HFFc6 (cell line): ENCODE measurements at places on chromosomes 4 and X. TPM values are rescaled to one million over a fixed set of nuclear protein-coding genes. Genes with fewer than 3 reads are reported as not detected.

DNA sequence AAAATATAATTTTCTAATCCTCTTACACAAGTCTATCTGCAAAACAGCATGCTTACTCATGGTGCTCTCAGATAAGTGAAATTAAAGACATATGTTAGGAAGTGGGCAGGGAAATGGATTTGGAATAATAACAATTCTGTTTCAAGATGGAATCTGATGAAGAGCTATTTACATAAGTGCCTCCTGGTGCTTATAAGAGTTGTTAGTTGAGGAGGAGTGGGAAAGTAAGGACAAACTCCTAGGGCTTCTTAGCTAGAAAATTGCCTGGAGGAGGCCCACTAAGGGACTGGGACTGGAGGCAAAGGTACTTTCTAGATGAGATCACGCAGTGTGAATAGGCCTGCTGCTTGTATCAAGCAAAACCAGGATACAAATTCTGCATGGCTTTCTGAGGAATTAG, 939.8 kb downstream of the GLUD2 start:
- H3K4me1 ChIP-seq, result peaks cover 20% of the 10 kb centered on the region
- H3K4me3 ChIP-seq, result 0 out of 2 replicates have a peak overlapping the region, but pooled peaks have one; percentile 6
- H3K27ac ChIP-seq, result peak overlapping the region; percentile 80

- peaks cover 9% of the 10 kb centered on the region; the same call in 1 of the 2 replicates for H3K36me3 ChIP-seq
- peaks cover 70% of the 10 kb centered on the region for H3K4me1 ChIP-seq
- peak overlapping the region; percentile 94 for H3K27ac ChIP-seq
- H3K27me3 ChIP-seq, result peaks cover 3% of the 10 kb centered on the region
Measured at GRCh38 chr4:86926435-86927086, 8.2 kb upstream of the AFF1 start.

DNA sequence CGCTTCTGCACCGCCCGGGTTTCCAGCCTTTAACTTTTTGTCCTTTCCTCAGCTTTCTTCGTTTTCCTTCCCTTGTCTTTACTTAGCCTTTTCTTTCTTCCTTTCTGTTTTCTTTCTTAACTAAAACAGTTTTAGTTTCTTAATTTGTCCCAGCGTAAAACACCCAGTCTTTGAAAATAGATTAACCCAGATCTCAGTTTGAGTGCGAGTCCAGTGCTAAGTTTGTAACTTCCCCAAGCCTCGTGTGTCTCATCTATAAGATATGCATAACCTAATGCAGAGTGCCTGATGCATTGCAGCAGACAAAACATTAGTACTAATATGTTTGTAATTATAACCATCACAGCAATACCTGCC, 460 bp upstream of the GEMIN8 start:
- peak overlapping the region; percentile 99 for H3K27ac ChIP-seq
- peak overlapping the region; percentile 96 for H3K4me3 ChIP-seq
- no peaks in the 10 kb centered on the region; the same call in 1 of the 2 replicates for H3K36me3 ChIP-seq
- peak; percentile 18 for DNase-seq

- no peaks in the 10 kb centered on the region for H3K36me3 ChIP-seq
- DNase-seq, result no peak
- peaks cover 4% of the 10 kb centered on the region; the same call in 1 of the 2 replicates for H3K27me3 ChIP-seq
- H3K4me1 ChIP-seq, result no peaks in the 10 kb centered on the region
Measured at GRCh38 chrX:86121916-86122315, 26.3 kb upstream of the DACH2 start.

- no peaks in the 10 kb centered on the region for H3K27me3 ChIP-seq
- H3K4me3 ChIP-seq, result no peak overlapping the region
- no peak for DNase-seq
- H3K36me3 ChIP-seq, result peaks cover 6% of the 10 kb centered on the region; the same call in 1 of the 2 replicates
- peaks cover 16% of the 10 kb centered on the region for H3K4me1 ChIP-seq
Measured at GRCh38 chr4:71444395-71444794, 105.6 kb downstream of the SLC4A4 start.

DNA sequence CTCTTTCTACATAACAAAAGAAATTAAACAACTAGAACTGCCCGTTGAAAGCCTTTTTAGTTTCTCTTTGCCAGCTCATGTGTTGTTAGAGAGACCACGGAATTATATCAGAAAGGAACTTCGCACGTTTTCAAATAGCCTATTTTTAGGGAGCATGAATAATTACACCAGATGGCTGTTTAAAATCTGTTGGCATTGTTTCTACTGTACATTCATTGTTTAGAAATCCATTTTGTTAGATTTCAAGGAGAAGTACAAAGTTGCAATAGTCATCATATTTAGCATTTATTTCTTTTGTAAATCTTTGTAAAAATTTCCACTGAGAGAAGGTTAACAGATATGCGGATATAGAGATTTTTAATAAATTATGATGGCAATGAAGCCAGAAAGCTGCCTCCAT, 403.0 kb upstream of the HS3ST1 start:
- no peaks in the 10 kb centered on the region for H3K27me3 ChIP-seq
- H3K4me3 ChIP-seq, result no peak overlapping the region
- H3K27ac ChIP-seq, result no peak overlapping the region
- DNase-seq, result no peak
- H3K4me1 ChIP-seq, result no peaks in the 10 kb centered on the region
- no peaks in the 10 kb centered on the region for H3K36me3 ChIP-seq

- no peaks in the 10 kb centered on the region for H3K36me3 ChIP-seq
- no peaks in the 10 kb centered on the region; the same call in 1 of the 2 replicates for H3K4me1 ChIP-seq
- H3K4me3 ChIP-seq, result no peak overlapping the region
- DNase-seq, result no peak
- H3K27me3 ChIP-seq, result no peaks in the 10 kb centered on the region
- no peak overlapping the region for H3K27ac ChIP-seq
Measured at GRCh38 chr4:155946486-155946885, 7.2 kb downstream of the CTSO start.

GRCh38 chrX:107736781-107737531, 38.6 kb downstream of the TSC22D3 start:
- H3K36me3 ChIP-seq, result no peaks in the 10 kb centered on the region
- no peak overlapping the region for H3K27ac ChIP-seq
- DNase-seq, result no peak
- peaks cover 19% of the 10 kb centered on the region for H3K4me1 ChIP-seq

- peaks cover 10% of the 10 kb centered on the region for H3K27me3 ChIP-seq
- no peak overlapping the region for H3K27ac ChIP-seq
- no peak overlapping the region for H3K4me3 ChIP-seq
- H3K36me3 ChIP-seq, result no peaks in the 10 kb centered on the region
- no peaks in the 10 kb centered on the region for H3K4me1 ChIP-seq
Measured at GRCh38 chr4:88212253-88212561, 53.8 kb upstream of the ABCG2 start.

DNA sequence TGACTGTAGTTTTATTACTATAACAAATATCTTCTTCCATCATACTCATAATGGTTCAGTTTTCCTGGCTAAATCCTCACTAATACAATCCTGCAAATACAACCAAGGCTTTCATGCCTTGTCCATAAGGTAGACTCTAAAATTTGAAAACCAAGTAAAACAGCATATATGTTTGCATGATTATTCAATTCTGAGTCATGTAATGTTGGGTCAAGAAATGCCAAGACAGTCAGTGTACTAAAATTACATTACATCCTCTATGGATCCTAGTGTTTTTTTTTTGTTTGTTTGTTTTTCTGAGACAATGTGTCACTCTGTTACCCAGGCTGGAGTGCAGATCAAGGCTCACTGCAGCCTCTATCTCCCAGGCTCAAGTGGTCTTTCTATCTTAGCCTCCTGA, 38.6 kb upstream of the TEX13D start:
- no peak overlapping the region for H3K27ac ChIP-seq
- no peak overlapping the region for H3K4me3 ChIP-seq
- H3K36me3 ChIP-seq, result no peaks in the 10 kb centered on the region
- no peaks in the 10 kb centered on the region for H3K27me3 ChIP-seq

GRCh38 chr4:6293097-6293445, 23.4 kb downstream of the WFS1 start:
- no peak overlapping the region for H3K27ac ChIP-seq
- peaks cover 2% of the 10 kb centered on the region for H3K27me3 ChIP-seq
- H3K36me3 ChIP-seq, result peaks cover 21% of the 10 kb centered on the region
- H3K4me3 ChIP-seq, result no peak overlapping the region
- H3K4me1 ChIP-seq, result no peaks in the 10 kb centered on the region
- DNase-seq, result no peak

DNA sequence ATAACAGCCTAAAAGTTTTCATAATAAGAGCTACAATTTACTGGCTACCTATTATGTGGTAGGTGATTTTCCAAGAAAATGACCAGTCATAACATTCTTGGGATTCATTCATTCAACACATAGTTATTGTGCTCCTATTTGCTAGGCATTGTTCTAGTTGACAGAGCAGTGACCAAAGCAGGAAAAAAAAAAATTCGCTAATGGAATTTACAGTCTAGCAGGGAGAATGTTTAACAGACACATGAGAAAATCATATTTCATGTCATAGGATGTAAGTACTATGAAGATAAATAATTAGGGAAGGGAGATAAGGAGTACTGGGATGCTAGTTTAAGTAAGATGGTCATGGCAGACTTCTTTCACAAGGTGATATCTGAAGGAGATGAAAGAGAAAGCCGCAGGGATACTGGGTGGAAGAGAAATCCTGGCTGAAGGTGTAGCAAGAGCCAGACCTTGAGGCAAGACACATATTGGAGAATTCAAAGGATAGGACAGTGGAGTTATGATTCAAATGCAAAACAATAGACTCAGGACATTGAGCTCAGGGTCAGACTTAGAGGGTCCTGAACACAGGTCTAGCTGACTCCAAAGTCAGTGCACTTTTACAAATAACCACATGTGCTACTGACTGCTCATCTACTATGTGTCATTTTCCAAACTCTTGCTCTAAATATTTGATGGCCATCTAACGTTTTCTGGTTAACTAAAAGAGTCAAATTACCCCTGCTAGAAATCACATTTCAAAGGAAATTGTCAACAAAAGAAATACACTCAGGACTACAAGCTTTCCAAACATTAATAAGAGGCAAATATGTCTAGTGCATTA, 20.4 kb downstream of the SPCS3 start:
- DNase-seq, result no peak
- H3K27ac ChIP-seq, result peak overlapping the region; percentile 11; the same call in 1 of the 2 replicates
- peaks cover 49% of the 10 kb centered on the region for H3K4me1 ChIP-seq
- H3K27me3 ChIP-seq, result peaks cover 3% of the 10 kb centered on the region; the same call in 1 of the 2 replicates
- peaks cover 21% of the 10 kb centered on the region for H3K36me3 ChIP-seq

- no peak overlapping the region for H3K27ac ChIP-seq
- peaks cover 3% of the 10 kb centered on the region; the same call in 1 of the 2 replicates for H3K27me3 ChIP-seq
- H3K4me1 ChIP-seq, result no peaks in the 10 kb centered on the region
- DNase-seq, result no peak
Measured at GRCh38 chr4:1644891-1645657, 39.0 kb downstream of the FAM53A start.

DNA sequence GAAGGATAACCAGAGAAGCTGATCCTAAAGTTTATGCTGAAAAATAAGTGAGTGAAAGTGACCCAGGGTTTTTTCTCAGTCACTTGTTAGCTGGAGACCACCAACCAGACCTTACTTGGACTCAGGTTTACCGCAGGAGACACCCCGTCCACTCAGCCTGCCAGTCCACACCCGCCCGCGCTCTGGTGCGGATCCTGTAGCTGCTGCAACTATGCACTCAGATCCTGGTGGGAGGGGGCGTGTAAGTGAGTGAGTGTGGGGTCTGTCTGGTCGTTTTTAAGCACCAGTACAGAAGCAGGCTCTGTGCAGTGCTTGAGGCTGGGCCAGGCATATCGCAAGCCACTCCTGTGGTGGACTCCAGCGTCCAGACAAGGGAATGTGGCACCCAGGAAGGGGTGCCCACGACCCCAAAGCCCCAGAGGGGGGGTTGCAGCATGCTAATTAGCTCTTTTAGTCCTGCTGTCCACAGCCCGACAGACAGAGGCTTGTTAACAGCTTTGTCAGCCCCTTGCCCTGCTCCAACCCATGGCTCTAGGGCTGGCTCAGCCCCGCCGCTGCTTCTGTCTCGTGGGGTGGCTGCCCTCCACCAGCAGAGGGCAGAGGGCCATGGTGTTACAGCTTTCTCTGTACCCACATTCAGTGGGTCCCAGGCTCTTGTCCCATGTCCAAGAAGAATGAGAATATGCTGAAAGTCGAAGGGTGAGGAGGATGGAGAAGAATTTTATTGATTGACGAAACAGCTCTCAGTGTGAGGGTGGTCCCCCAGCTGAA, 40.4 kb upstream of the PPP1R2C start:
- H3K27me3 ChIP-seq, result no peaks in the 10 kb centered on the region
- H3K27ac ChIP-seq, result no peak overlapping the region

DNA sequence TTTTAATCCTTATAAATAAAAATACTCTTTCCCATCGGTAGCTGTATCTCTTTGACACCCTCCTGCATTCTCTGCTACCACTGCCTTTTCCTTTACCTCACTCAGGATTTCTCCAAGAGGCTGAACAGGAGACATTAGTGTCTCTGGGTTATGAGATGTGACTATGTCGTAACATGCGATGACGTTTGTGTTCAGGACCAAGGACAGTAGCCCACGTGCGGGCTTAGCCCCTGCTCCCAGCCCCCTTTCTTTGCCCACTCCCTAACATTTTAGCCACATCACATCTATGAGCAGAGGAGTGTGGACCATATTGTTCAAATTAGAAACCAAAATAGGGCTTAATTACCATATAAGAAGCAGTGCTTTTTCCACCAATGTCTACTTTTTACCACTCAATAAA, 369.3 kb downstream of the FBXW7 start:
- H3K4me3 ChIP-seq, result no peak overlapping the region
- peaks cover 16% of the 10 kb centered on the region for H3K27me3 ChIP-seq
- no peak for DNase-seq
- peaks cover 22% of the 10 kb centered on the region for H3K4me1 ChIP-seq
- H3K27ac ChIP-seq, result no peak overlapping the region

- H3K27me3 ChIP-seq, result no peaks in the 10 kb centered on the region
- no peak overlapping the region for H3K27ac ChIP-seq
- DNase-seq, result no peak
- H3K4me3 ChIP-seq, result no peak overlapping the region
Measured at GRCh38 chr4:25402521-25402920, 25.5 kb downstream of the ANAPC4 start.

DNA sequence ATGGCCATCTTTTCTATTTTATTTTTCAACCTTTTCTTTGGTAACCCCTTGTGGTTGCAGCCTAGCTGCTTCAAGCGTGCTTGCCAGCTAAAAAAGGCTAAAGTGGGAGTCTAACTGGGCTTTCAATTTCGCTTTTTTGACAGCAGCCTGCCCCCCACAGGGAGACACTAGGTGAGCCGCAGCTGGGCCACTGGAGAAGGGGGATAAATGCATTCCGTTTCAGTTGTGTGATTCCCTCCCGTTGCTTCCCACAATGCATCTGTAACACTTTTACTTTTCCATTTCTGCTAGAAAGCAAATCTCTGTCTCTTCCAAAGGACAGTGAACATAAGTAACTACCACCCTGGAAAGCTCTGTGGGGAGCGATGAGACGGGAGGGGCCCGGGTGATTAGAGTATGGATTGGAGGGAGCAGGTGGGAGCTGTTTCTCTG, 86.3 kb upstream of the RAPGEF2 start:
- H3K4me1 ChIP-seq, result peaks cover 6% of the 10 kb centered on the region

The ZNF157 gene
- total RNA-seq, result not detected in 3 replicates

The P2RY8 gene
- not detected in 3 replicates for total RNA-seq

The PCDH11X gene
- not detected in 3 replicates for total RNA-seq

The STS gene
- total RNA-seq, result 11.3 to 13.8 TPM (median 13.2 TPM) in 3 replicates

The CLGN gene
- total RNA-seq, result 0.27 to 0.56 TPM (median 0.29 TPM) in 3 replicates

The PNMA5 gene
- total RNA-seq, result not detected in 3 replicates

The GLRA3 gene
- not detected in 3 replicates for total RNA-seq
